Iris pigment epithelial cell (primary cell): ENCODE measurements at places on chromosomes 1 and 21.
A peak's percentile ranks its signal among the peaks of the same experiment; 100 is the strongest.

- DNase-seq: no peak
These were observed 71.9 kb downstream of the SCCPDH start for GRCh38 chr1:246795906-246796694.

GRCh38 chr1:98399218-98399617, 262.3 kb upstream of the SNX7 start:
- peak; percentile 21 for DNase-seq

DNA sequence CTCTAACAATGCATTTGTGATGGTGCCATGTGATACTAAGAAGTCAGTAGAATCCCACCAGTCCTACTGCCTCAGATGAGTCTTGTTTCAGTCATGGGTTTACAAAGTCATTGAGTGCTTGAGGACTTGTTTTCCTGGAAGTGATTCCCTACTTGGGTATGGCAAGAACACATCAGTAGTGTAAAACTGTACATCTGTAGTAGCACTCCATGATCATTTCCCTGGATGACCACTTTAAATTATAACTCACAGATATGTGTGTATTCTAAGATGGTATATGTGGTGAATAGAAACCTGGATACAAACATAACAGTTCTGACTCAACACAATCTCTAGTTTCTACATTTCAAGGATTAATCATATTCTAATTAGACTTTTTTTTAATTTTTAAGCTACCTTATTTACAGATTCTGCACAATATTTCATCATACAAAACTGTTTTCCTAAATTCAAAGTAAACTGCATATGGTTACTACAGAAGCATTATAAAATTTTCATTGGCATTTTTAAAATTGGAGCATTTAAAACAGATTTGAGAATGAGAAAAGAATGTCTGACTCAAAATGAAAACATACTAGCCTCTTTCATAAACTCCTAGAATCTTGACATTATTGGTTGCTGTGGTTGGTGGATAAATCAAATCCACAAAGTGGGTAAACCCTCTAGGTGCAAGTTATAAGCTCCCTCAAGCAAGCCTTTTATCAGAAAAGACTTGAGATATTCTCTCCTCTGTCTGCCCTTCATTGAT, 6.8 kb upstream of the PSMG1 start:
- peak; percentile 60 for DNase-seq

GRCh38 chr1:21531241-21531640, 22.0 kb downstream of the ALPL start:
- DNase-seq: no peak
